Kidney epithelial cell (primary cell): ENCODE measurements at places on chromosomes 1 and 21.

GRCh38 chr1:39894884-39895495, 6.7 kb downstream of the MYCL start:
- DNase-seq, result no peak

- no peak for DNase-seq
Observed at GRCh38 chr1:201653233-201653632, 114.3 kb downstream of the NAV1 start.

DNA sequence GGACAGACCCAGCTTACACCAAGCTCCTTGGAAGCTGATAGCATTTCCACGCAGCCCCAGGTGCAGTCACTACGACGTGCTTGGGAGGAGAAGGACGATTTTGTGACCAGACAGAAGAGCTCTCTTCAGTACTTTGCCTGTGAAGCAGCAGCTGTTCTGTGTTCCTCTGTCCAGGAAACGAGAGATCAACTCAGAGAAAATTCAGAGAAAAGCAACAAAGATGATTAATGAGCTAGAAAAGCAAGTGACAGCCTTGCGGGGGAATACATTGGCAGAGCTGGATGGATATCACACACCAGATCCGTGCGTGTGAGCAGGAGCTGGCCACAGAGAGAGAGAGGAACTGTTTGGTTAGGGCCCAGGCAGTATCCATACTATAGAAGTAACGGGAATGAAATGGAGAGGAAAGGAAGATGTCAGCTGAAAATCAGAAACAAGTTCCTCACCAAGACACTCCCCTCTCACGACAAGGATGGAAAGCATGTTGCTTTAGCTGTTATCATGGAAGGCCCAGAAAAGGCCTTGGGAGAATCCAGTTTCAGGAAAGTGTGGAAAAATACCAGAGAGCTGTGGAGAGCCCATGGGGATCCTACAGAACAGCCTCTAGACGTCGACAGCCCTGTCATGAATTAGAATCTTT, 106.2 kb downstream of the TOMM20 start:
- DNase-seq, result no peak

DNA sequence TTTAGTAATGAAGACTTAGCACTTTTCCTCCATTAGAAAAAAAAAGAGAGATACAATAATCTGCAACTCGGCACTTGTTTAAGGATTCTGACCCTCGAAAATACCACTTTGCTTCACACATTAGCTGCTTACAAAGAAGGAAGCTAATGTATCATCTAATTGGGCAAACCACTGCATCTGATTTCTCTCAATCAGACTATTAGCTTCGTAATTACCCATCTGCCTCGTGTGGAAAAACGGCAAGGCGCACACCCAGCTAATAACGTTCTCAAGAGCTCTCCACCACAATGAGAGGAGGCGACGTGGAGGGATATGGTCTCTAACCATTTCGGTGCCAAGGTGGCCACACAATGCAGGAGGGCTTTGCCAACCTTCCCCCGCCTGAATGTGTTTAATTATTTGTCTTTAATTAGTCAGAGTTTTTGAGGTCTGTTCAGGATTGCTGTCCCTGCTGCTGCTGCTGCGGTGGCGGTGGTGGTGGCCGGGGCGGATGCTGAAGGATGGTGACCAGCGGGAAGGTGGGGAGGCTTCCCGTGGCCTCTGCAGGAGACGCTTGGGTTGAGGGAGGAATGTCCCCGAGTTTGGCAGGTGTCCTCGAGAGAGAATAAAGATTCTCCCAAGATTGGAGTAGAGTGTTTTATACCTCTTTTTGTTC, 374.5 kb downstream of the RPS6KC1 start:
- DNase-seq, result no peak

DNA sequence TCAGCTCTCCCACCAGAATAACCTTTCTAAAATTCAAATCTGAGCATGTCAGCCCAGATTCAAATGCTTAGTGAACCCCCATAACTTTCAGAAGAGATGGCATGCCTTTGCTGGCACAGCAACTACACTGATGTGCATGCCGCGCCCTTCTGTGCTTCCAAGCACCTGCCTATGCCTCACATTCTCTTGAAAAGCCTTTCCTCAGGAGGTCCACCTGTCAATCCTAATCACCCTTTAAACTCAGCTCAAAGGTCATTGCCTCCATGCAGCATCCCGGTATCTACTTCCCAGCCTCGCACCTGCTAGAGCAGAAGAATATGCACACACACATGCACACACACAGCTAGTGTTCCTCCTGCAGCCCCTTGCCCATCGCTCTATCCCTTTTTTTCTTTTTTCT, 5.2 kb upstream of the S100A2 start:
- no peak for DNase-seq

DNA sequence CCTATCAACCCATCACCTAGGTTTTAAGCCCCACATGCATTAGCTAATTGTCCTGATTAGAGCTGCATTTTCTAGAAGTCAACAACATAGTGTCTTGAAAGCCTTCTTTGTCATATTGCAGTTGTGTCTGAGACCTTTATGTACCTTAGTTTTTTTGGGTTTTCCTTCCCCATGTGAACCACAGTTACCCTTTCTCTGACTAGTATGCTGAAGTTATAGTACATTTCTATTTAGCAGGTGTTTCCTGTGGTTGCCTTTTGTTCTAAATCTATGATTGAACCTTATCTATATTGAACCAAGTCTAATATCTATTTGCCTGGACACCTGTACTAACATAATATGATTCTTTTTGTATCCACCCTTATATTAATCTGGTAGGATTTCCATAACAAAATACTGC, 135.6 kb downstream of the ST6GALNAC3 start:
- DNase-seq, result no peak

- DNase-seq, result no peak
Observed at GRCh38 chr1:34744851-34745250, 10.0 kb upstream of the GJB5 start.

GRCh38 chr21:30444204-30444603, 4.1 kb downstream of the KRTAP15-1 start:
- no peak for DNase-seq

GRCh38 chr1:100622966-100623762, 85.2 kb downstream of the GPR88 start:
- DNase-seq, result peak; percentile 89

GRCh38 chr1:28193701-28194161, 17.2 kb upstream of the PTAFR start:
- peak; percentile 21 for DNase-seq

DNA sequence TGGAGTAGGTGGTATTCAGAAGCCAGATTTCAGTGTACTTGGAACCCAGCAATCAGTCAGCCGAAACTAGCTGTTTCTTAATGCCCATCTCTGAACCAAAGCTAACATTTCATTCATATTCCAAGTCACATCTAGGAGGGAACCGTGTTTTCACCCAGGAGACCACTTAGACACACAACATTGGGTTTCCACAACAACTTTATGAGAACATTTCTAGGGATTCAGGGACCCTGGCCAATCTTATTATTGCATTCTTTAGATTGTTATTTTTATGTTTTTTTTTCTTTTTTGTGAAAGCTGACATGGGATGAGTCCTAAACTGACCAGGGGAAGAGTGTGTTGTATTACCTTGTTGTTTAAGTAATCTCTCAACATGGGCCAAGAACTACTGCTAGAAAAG, 72.5 kb upstream of the KIAA0040 start:
- DNase-seq, result no peak

DNA sequence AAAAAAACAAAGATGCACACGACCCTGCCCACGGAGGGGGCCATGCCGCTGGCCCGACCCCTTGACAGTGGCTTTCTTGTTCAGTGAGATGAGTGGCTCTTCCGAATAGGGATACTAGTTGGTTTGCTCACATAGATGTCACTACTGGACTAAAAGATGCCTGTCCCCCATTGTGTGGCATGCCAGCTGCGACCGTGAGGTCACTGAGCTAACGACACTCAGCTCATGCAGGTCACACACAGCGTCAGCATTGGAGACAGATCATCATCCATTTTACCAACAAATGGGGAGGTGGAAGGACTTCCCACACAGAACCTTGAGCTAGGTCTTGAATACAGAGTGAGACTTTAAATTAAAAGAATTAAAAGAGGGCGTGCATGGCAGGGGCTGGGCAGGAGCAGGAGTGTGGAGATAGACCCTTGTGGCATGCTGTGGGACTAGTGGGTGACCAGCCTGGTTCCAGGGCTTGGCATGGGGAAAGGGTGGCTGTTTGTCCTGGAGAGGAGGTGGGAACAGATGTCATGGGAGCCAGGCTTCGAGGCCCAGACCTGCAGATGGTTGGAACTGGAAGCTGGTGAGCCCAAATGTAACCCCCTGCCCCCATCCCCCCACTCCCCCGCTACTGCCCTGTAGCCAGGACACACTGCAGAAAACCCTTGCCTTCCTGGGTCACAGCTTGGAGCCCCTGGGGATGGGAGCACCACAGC, 12.4 kb downstream of the SLC1A7 start:
- DNase-seq, result no peak

DNA sequence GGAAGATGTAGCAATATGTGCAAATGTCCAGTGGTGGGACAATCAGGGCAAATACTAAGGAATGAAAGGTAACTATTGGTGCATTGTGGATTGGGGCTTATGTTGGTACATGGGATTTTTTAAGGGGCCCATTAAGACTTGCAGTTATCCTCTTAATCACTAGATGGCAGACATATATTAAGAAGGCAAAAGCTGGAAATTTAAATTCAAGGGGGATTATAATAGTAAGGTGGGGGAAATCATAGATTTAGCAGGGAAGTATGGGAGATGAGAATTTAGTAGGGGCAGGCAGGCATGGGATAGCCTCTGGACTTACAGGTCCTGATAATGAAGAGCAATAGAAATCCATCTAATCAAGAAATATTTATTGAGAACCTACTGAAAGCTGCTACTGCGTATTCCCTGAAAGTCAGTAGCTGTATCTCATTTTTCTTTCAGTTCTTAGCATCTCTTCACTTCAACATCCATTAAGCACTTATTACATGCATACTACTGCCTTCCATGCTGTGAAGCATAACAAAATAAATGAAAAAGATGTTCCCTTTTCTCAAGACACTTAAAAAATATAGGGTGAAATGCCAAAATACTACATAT, 251.8 kb downstream of the CRB1 start:
- no peak for DNase-seq

GRCh38 chr21:16408280-16408679, 678.5 kb downstream of the USP25 start:
- DNase-seq, result no peak

DNA sequence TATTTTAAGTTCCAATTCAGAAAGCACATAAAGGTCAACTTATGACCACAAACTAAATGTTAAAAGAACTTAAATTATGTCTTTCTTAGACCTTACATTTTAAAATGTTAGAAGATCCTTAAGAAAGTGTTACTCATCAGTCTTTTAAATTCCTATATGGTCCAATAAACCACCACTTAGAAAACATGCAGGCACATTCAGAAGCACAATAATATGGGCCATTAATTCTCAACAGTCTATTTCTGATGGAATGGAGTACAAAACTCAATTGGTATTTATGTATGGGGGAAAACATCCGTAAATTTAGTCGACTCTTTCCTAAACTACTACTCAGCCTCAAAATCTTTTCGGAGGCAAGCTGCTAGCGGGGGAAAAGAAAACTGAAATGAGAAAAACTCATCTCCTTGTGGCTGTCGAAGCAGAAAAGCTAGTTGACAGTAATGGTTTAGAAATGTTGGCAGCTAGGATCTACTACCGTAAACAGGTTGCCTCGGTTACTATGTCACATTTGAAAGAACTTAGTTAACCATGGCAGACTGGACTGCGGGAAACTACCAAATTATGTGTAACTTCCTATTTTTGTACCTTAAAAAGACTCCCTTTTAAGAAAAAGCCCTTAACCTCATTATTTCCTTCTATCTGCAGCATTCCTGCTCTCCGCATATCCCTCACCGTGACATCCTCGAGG, 1.0 kb downstream of the TRMT1L start:
- DNase-seq, result no peak

GRCh38 chr1:88890791-88891317, 513 bp downstream of the GTF2B start:
- DNase-seq, result no peak

GRCh38 chr1:19814244-19814661, 830 bp downstream of the RNF186 start:
- DNase-seq, result no peak
